ENCODE measurements at places on chromosomes 3 and 15.

DNA sequence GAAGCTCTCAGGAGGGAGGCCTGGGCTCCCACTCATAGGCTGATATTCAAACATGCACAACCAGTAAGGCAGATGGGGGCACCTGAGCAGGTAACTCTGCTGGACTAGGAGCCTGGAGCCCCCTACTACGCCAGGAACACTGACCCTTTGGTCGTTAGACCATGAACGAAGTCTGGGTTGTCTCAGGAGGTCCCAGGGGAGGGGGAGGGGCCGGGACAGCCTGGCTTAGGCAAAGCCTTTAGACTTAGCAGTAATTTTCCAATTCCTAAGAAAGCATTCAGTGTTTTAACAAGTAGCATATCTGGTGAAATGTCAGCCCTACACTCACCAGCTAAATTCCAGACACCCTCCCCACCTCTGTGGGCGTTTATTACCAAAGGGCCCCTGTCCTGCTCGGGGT lies 67.4 kb upstream of the ST8SIA2 start:
- DNase-seq = no peak

GRCh38 chr15:58919232-58919631 lies 14.2 kb downstream of the SLTM start:
- no peak for DNase-seq

DNA sequence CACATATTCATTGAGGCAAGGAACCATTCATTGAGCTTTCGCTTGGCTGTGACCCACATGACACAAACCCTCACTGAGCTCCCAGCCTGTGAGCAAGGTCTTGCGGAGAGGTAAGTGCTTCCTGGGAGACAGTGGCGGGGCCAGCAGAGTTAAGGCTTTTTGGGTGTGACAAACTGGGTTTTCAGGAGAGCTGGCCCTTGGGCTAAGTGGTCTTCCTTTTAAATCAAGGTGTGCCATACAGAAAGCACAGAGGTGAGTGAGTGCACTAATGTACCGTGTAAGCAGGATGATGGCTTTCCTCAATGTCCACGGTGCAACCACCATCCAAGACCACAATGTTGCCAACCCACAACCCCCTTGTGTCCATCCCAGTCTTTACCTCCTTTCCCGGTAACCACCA lies 28.6 kb downstream of the POMGNT2 start:
- DNase-seq = no peak

GRCh38 chr3:167810236-167810635 lies 74.7 kb downstream of the SERPINI1 start:
- DNase-seq = no peak

GRCh38 chr15:58074452-58074851 lies 8.9 kb upstream of the ALDH1A2 start:
- DNase-seq = no peak

GRCh38 chr3:106191211-106191610 lies 322.4 kb upstream of the CBLB start:
- DNase-seq = no peak

DNA sequence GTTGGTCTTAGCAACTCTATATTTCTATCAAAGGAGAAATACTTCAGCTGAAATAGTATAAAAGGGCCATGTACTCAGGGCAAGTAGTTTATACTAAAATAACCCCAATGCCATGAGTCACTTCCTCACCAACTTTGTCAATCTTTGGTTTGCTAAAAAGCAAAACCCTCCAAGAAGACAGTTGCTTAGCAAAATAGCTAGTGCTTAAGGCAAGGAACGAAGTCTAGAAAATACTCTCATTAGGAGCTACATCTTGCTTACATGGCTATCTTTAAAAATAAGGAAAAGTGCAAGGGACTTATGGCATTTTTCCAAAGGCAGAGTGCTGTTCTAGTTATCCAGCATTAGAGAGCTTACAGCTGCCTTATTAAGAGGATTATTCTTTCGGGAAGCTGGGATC lies 28.4 kb downstream of the P3H2 start:
- DNase-seq = no peak

All from stimulated activated naive CD8-positive, alpha-beta T cell treated with anti-CD3 and anti-CD28 coated beads, Interleukin-15, Interleukin-2, amounts not matched to agents 100 U/mL and 50 U/mL, for 24 hours (primary cell).